ENCODE measurements at places on chromosomes 6 and 20.

DNA sequence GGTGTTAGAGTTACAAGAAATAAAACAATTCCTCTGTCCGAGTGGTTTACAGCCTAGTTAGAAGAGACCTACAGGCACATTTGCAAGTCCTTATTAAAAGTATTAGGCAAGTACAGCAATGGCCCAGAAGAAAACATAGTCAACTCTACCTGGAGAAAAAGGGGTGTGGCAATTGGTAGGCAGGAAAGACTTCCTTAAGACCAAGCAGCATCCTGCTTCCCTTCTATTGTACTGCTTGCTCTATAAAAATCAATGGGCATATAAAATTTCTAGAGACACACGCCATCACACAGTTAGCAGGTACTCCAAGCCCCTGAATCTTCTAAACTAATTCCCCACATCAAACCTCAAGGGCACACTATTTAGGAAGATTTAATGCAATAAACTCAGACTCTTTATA, 185.6 kb downstream of the ATXN1 start:
- peaks cover 43% of the 10 kb centered on the region for H3K36me3 ChIP-seq
- no peak overlapping the region for H3K4me3 ChIP-seq
- H3K4me1 ChIP-seq, result peaks cover 36% of the 10 kb centered on the region

- H3K27me3 ChIP-seq, result no peaks in the 10 kb centered on the region
- H3K27ac ChIP-seq, result no peak overlapping the region
- no peak for DNase-seq
These were observed 201.5 kb downstream of the DTNBP1 start for GRCh38 chr6:15461127-15461944.

GRCh38 chr6:3001773-3002293, 2.1 kb downstream of the NQO2 start:
- peaks cover 38% of the 10 kb centered on the region for H3K4me1 ChIP-seq
- peaks cover 29% of the 10 kb centered on the region for H3K36me3 ChIP-seq
- no peak for DNase-seq

DNA sequence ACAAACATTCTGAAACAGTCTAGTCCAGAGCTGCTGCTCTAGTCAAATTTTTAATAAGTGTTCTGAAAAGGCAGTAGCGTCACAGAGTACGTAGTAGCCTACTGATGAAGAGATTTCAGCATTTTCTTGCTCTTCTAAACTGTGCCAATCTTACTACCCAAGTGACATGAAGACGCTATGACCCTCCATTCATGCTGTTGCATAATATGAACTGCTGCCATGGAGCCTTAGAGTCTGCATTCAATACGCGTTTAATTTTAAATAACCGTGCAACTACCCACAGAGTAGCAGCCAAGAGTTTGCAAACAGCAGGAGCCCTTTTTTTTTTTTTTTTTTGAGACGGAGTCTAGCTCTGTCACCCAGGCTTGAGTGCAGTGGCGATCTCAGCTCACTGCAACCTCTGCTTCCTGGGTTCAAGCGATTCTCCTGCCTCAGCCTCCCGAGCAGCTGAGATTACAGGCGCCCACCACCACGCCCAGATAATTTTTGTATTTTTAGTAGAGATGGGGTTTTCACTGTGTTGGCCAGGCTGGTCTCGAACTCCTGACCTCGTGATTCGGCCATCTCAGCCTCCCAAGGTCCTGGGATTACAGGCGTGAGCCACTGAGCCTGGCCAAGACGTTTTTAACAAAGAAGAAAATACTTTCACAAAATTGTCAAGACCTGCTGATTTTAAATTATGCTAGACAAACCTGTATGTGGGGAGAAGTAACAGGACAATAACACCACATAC, 44.3 kb downstream of the EZR start:
- H3K4me1 ChIP-seq, result peaks cover 60% of the 10 kb centered on the region
- H3K27me3 ChIP-seq, result no peaks in the 10 kb centered on the region

- no peak for DNase-seq
- H3K27ac ChIP-seq, result no peak overlapping the region
- H3K27me3 ChIP-seq, result peaks cover 1% of the 10 kb centered on the region
- no peak overlapping the region for H3K4me3 ChIP-seq
- H3K4me1 ChIP-seq, result peaks cover 46% of the 10 kb centered on the region
These were observed 16.5 kb upstream of the UBE2J1 start for GRCh38 chr6:89368999-89369398.

- H3K36me3 ChIP-seq, result peaks cover 2% of the 10 kb centered on the region
- no peak for DNase-seq
- H3K4me3 ChIP-seq, result no peak overlapping the region
- H3K27me3 ChIP-seq, result no peaks in the 10 kb centered on the region
These were observed 107.7 kb upstream of the DTNBP1 start for GRCh38 chr6:15770347-15771143.

DNA sequence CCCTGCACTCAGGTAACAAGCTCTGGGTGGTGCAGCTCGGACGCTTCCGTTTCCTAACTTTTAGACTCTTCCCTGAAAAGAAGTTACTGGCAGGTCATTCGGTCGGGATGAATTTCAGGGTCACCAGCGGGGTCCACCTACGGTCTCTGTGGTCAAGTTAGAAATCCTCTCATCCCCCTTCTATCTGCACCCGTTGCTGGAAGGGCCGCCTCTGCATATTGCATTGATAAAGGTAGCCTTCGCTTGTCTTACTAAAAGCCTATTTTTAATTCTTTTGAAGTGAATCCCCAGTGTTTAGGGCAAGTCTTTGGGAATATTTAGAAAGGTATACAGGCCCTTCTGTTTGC, 47.3 kb downstream of the LRRN4 start:
- peaks cover 12% of the 10 kb centered on the region for H3K36me3 ChIP-seq
- peak overlapping the region; percentile 98 for H3K4me3 ChIP-seq
- DNase-seq, result no peak
- peaks cover 37% of the 10 kb centered on the region for H3K4me1 ChIP-seq
- no peaks in the 10 kb centered on the region for H3K27me3 ChIP-seq

GRCh38 chr20:51420111-51420510, 122.4 kb downstream of the NFATC2 start:
- DNase-seq, result no peak
- no peaks in the 10 kb centered on the region for H3K27me3 ChIP-seq
- peaks cover 81% of the 10 kb centered on the region for H3K4me1 ChIP-seq
- H3K27ac ChIP-seq, result no peak overlapping the region
- peaks cover 68% of the 10 kb centered on the region for H3K36me3 ChIP-seq
- no peak overlapping the region for H3K4me3 ChIP-seq

DNA sequence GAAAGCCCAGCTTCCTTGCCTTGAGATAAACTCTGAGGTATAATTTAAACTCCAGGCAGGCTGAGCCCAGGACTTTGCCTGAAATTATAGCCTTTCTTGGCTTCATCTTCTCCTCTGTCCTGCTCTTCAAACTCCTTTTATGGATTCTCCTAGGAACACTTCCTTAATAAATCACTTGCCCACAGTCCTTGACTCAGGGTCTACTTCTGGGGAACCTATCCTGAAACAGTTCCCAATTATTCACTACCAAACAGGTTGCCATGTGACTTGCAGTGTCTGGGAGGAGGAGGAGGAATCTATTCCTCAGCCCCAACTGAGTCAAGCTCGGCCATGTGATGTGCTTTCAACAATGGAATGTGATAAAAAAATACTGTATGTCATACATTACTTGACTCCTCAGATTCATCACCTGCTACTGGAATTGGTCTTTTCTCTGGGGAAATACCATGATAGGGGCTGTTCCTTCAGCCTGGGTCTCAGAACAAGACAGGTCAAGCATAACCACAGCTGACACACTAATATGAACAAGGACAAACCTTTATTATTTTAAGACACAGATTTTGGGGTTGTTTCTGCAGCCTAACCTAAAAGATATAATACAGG, 20.5 kb upstream of the CDKN1A start:
- no peak overlapping the region for H3K27ac ChIP-seq
- H3K36me3 ChIP-seq, result no peaks in the 10 kb centered on the region
- H3K4me1 ChIP-seq, result peaks cover 7% of the 10 kb centered on the region

DNA sequence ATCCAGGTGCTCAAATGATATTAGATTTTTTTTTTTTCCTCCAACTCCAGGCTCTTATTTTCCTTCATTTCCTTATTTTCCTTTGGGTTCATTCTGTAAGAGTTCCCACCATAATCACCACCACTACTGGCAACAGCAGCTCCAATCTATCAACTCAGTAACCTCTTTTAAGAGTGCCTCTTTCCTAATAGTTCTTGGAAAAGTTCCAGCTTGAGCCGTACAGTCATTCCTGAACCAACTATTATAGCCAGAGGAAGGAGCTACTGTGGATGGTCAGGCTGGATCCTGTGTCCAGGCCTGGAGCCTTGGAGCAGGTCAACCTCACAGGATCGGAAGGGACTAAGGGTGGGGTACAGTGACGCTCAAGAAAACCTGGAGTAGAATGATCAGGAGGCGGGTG, 4.2 kb upstream of the ANGPT4 start:
- peaks cover 7% of the 10 kb centered on the region for H3K27me3 ChIP-seq
- no peak for DNase-seq
- no peak overlapping the region for H3K27ac ChIP-seq
- H3K36me3 ChIP-seq, result no peaks in the 10 kb centered on the region

- no peak overlapping the region for H3K4me3 ChIP-seq
- no peak for DNase-seq
- peaks cover 26% of the 10 kb centered on the region for H3K4me1 ChIP-seq
- H3K36me3 ChIP-seq, result no peaks in the 10 kb centered on the region
These were observed 104.6 kb downstream of the LRFN2 start for GRCh38 chr6:40482532-40482931.

DNA sequence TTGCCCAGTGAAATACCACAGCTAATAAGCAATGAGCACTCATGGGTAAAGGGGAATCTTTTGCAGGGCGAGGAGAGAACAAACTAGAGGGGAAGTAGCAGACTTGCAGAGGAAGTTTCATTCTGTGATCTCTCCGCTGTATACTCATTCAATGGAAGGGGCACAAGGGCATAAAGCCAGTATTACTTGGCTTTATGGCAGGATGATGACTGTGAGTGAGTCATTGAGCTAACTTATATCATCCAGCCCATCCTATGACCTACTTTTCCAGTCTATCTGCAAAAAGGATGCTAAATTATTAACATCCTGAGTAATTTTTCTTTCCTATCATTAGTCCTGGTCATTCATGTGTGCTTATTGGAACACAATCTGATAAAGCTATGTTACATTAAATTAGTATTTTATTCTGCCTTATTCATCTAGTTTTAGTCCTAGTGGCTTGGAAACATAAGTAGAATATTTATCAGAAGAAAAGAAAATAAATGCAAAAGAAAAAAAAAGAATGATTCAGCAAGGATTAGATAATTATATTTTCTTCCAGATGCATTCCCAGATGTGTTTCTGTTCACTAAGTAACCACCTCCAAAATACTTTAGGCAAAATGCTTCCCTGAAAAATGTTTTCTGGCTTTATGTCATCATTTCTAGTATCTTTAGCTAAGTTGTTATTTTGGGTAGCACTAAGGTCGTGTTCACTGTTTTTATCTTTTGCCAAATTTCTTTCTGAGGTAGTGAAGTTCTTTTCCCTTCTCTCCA, 471.7 kb downstream of the CDKAL1 start:
- H3K4me1 ChIP-seq, result no peaks in the 10 kb centered on the region
- H3K27me3 ChIP-seq, result no peaks in the 10 kb centered on the region
- H3K27ac ChIP-seq, result no peak overlapping the region
- H3K4me3 ChIP-seq, result no peak overlapping the region
- H3K36me3 ChIP-seq, result peaks cover 16% of the 10 kb centered on the region

DNA sequence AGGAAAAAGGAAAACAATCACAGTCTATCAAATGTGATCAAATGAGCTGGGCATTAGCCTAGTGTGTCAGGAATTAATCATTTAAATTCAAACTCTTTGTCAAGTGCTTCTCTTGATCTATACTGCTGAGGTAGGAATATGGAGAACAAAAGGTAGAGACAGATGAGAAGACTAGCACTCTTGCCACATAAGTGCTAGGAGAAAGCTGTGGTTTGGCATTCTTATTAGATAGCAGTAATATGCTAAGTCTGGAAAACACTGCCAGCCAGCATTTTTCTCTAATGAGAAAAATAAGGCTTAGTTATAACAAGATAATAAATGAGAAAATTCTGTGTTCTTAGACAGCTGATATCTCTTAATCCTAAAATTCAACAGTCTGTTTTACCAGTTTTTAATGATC, 38.9 kb downstream of the ORC3 start:
- H3K4me3 ChIP-seq, result no peak overlapping the region
- no peak overlapping the region for H3K27ac ChIP-seq
- no peaks in the 10 kb centered on the region for H3K27me3 ChIP-seq
- no peaks in the 10 kb centered on the region for H3K4me1 ChIP-seq

GRCh38 chr6:169070506-169071176, 183.0 kb downstream of the THBS2 start:
- DNase-seq, result no peak
- H3K27me3 ChIP-seq, result no peaks in the 10 kb centered on the region
- H3K27ac ChIP-seq, result no peak overlapping the region
- no peaks in the 10 kb centered on the region for H3K36me3 ChIP-seq

DNA sequence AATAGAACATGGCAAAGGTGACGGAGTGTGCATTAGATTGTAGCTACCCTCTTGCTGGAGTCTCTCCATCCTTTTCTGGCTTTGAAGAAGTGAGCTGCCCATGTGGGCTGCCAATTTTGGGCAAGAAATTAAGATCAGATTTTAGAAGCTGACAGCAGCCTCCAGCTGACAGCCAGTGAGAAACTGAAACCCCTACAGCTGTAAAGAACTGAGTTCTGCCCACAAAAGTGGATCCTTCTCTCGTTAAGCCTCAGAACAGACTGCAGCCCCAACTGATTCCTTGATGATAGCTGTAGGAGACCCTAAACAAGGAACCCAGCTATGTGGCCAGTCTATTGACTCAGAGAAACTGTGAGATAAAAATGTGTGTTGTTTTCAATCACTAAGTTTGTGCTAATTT, 134.1 kb downstream of the CD109 start:
- no peak overlapping the region for H3K4me3 ChIP-seq
- no peaks in the 10 kb centered on the region for H3K27me3 ChIP-seq
- H3K36me3 ChIP-seq, result peaks cover 15% of the 10 kb centered on the region
- H3K27ac ChIP-seq, result no peak overlapping the region
- H3K4me1 ChIP-seq, result no peaks in the 10 kb centered on the region
- no peak for DNase-seq

DNA sequence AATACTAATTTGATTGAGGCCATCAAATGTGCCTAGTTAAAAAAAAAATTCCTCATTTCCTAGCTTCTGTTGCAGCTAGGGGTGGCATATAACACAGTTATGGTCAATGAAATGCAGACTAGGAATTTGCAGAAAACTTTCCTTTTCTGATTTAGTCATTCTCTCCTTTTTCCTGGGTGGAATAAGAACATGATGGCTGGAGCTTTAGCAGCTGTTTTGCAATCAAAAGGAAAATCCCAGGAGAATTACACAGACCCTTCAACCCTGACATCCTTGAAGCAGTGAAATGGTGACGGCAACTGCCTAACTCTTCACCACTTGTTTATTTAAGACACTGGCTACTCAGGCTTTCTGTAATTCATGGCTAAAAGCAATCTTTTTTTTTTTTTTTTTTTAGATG, 23.1 kb upstream of the RIMS4 start:
- no peak overlapping the region for H3K4me3 ChIP-seq
- no peak for DNase-seq
- H3K27me3 ChIP-seq, result peaks cover 18% of the 10 kb centered on the region
- H3K4me1 ChIP-seq, result peaks cover 5% of the 10 kb centered on the region

- peak overlapping the region; percentile 82 for H3K27ac ChIP-seq
- DNase-seq, result no peak
- peaks cover 31% of the 10 kb centered on the region for H3K4me1 ChIP-seq
- H3K4me3 ChIP-seq, result peak overlapping the region; percentile 88
These were observed 4.0 kb downstream of the EEF1A1 start for GRCh38 chr6:73516514-73517489.
